H4 (cell line): ENCODE measurements at places on chromosomes 1 and 21. TPM values are rescaled to one million over a fixed set of nuclear protein-coding genes. Genes with fewer than 3 reads are reported as not detected.

GRCh38 chr1:18895317-18895716 lies 7.0 kb downstream of the ALDH4A1 start:
- DNase-seq, result no peak

PDE9A gene
- 2.7 and 6.4 TPM in 2 replicates for total RNA-seq

- no peak for DNase-seq
Measured at GRCh38 chr1:19424651-19425570, 60.4 kb downstream of the CAPZB start.

- DNase-seq, result no peak
Measured at GRCh38 chr1:226679262-226679661, 59.8 kb downstream of the ITPKB start.

- no peak for DNase-seq
Measured at GRCh38 chr21:41753006-41753898, 13.6 kb downstream of the RIPK4 start.

DNA sequence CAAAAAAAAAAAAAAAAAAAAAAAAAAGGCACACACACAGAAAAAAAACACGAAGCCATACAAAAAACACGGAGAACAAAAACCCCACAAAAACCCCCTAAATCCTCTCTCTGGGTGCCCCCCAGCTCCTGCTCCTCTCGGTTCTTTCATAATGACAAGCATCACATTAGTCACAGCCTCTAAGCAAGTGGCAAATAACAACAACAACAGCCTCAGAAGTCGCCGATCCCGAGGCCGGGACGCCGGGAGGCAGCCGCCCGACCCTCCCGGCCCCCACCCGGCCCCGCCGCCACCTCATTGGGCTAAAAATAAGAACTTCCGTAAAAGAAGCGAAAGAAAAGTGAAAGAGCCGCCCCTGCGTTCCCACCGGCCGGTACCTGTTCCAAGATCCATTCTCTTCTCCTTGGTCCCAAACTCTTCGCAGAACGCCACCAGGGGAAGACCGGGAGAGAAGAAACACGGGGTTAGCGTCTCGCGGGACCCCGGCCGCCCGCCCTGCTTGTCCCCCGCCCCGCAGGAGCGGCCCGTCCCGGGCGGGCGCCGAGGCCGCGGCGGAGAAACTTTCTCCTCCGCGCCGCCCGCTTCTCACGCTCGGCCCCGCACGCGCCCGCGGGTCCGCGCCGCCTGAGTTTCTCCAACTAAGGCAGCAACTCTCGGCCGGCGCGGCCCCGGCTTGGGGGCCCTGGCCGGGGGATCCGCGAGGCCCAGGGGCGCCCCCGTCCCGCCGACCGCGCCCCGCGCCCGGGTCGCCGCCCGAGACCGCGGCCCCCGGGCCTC lies 102.8 kb downstream of the CASZ1 start:
- DNase-seq, result no peak

DNA sequence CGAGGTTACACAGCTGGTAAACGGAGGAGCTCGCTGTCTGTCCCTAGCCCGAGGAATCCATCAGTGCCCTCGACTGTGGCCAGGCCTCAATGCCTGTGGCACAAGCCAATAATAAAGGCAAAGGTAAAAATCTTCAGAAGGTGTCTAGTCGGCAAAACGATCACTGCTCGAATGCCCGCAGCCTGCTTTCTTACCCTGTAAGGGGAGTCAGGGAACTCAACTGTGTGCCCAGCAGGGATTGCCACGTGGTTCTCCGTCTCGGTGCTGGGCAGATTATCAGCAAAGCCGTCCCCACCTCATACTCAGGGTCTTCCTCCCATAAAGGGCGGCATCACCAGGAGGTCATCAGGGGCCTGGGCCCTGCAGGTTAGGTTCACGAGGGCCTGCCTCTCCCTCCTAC lies 103.4 kb downstream of the PAX7 start:
- DNase-seq, result no peak

DNA sequence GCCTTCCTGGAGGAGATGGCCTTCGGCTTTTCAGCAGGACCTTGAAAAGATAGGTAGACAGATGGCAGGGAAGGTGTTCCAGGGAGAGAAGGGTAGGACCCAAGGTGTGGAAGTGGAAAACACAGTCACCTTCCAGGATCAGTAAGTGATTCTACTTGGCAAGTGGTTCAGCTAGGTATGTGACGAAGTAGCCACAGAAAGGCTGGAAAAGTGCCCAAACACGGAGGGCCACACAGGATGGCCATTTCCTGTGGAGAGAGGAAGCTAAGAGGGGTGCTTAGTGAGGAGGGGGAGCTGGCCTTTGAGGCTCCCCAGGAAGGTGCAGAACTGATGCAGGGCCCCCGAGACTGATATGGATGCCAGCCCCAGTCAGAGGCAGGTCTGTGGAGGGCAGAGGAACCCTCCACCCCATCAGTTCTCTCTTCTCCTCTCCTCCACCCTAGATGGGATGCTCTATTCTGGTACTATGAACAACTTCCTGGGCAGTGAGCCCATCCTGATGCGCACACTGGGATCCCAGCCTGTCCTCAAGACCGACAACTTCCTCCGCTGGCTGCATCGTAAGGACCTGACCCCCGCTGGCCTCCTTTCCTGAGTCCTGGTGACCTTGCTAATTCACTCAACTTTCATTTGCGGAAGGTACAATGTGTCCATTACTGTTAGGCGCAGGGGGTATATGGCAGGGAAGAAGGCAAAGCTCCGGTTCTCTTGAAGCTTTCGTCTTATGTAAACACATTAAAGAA lies 6.8 kb downstream of the SEMA4A start:
- no peak for DNase-seq

CFHR1 gene
- 0.39 and 0.41 TPM in 2 replicates for total RNA-seq

FAM177B gene
- not detected in 2 replicates for total RNA-seq

DNA sequence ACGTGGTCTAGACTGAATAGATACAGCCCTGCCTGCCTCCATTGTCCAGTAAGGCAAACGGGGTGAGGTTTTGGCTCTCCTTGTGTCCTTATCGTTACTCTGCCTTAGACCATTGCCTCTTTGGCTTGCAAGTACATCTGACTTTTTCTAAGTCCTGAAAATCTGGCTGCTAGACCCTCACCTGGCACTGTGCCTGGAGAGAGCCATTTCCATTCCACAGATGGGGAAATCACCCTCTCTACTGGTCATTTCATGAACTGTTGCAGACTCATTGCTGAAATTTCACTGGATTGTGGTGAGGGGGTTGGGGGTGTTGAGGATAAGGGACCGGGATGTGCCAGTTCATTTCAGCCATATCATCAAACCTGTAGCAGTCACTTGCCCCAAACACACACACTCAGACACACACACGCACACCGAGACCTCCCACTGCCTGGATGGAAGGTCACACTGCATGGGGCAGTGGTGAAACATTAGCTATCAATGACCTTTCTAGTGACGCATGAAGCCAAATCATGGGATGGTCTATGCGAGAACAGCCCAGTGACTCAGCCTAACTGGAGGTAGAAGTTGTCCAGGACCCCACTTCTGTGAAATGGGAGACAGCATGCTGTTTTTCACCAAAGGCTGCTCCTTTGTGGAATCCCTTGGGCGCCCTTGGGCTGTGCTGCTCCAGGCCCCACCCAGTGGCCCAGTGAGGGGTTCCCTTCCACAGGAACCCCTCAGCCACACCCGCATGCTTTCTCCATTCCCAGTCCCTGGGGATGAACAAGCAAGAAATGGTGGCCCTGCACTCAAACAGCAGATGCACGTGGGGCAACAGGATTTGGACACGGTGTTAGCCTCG lies 34.9 kb upstream of the VASH2 start:
- no peak for DNase-seq

- peak; percentile 76 for DNase-seq
Measured at GRCh38 chr1:17289721-17290120, 18.3 kb upstream of the PADI4 start.

AHCYL1 gene
- 45.1 and 62.6 TPM in 2 replicates for total RNA-seq
